ENCODE measurements at places on chromosomes 5 and 9.

DNA sequence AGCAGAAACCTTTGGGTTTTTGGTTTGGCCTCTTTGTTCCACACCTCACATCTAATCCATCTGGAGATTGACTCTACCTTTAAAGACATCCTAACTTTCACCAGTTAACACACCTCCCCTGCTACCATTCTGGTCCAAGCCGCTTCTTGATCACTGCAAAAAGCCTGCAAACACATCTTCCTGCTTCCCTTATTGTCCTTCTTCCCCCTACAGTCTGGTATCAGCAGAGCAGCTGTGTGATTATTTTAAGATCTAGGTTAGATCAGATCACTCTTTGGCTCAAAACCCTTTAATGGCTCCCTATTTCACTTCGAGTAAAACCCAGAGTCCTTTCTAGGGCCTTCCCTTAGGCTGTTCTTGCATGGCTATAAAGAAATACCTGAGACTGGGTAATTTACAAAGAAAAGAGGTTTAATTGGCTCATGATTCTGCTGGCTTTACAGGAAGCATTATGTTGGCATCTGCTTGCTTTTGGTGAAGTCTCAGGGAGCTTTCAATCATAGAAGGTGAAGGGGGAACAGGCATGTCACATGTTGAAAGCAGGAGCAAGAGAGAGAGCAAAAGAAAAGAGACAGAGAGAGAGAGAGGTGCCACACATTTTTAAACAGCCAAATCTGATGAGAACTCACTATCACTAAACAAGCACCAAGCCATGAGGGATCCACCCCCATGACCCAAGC, 1.5 kb upstream of the TEX10 start:
- H3K27me3 ChIP-seq: no peaks in the 10 kb centered on the region
- 0 out of 2 replicates have a peak, but pooled peaks cover 3% of the 10 kb centered on the region for H3K36me3 ChIP-seq
- no peak for DNase-seq

DNA sequence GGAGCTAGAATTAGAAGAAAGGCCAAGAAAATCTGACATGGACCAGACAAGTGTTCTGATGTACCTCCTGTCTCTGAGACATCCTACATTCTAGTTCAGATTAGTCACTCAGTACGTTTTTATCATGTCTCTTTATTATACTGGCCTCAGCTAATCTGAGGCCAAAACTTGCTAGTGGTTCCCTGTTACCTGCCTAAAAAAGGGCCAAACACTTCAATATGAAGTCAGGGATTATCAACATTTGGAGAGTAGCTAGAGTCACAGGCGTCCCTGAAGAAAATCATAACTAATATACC, 587.4 kb downstream of the PRELID2 start:
- no peaks in the 10 kb centered on the region for H3K36me3 ChIP-seq
- no peak for DNase-seq
- no peak overlapping the region for H3K4me3 ChIP-seq
- no peaks in the 10 kb centered on the region for H3K4me1 ChIP-seq
- H3K27ac ChIP-seq: no peak overlapping the region

- DNase-seq: peak; percentile 6
- H3K27me3 ChIP-seq: peaks cover 24% of the 10 kb centered on the region
- no peak overlapping the region for H3K4me3 ChIP-seq
- no peaks in the 10 kb centered on the region for H3K36me3 ChIP-seq
Observed at GRCh38 chr9:76459694-76460635, 983 bp downstream of the GCNT1 start.

- DNase-seq: no peak
- no peak overlapping the region for H3K27ac ChIP-seq
- H3K27me3 ChIP-seq: no peaks in the 10 kb centered on the region
Observed at GRCh38 chr5:78953092-78953800, 31.9 kb downstream of the ARSB start.

DNA sequence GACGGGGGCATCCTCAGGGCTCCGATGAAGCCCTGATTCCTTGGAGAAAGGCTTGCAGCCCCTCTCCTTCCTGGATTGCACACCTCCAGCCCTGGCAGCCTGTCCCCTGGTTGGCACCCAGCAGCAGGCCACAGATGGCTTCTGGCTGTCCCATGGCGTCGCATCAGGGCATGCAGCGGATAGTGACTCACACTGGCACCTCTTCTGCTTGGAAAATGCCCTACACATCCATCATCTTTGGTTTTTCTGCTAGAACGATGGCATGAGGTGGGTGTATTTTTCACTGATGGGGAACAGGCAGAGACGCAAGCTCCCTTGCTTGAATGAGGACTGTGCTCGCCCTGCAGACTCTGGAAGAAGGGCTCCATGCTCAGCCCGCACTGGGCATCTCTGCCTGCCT, 23.2 kb upstream of the IER5L start:
- H3K36me3 ChIP-seq: no peaks in the 10 kb centered on the region
- H3K27ac ChIP-seq: no peak overlapping the region
- no peaks in the 10 kb centered on the region for H3K27me3 ChIP-seq
- H3K4me3 ChIP-seq: no peak overlapping the region
- DNase-seq: no peak

GRCh38 chr5:65307931-65308330, 173.8 kb downstream of the ADAMTS6 start:
- no peaks in the 10 kb centered on the region for H3K27me3 ChIP-seq
- no peaks in the 10 kb centered on the region for H3K4me1 ChIP-seq
- no peaks in the 10 kb centered on the region for H3K36me3 ChIP-seq
- H3K4me3 ChIP-seq: no peak overlapping the region
- no peak for DNase-seq
- H3K27ac ChIP-seq: no peak overlapping the region

GRCh38 chr9:23621188-23621587, 204.9 kb downstream of the ELAVL2 start:
- H3K36me3 ChIP-seq: no peaks in the 10 kb centered on the region
- H3K4me1 ChIP-seq: no peaks in the 10 kb centered on the region
- DNase-seq: no peak
- no peak overlapping the region for H3K27ac ChIP-seq

- no peak overlapping the region for H3K4me3 ChIP-seq
- no peaks in the 10 kb centered on the region for H3K4me1 ChIP-seq
- H3K36me3 ChIP-seq: no peaks in the 10 kb centered on the region
- H3K27ac ChIP-seq: no peak overlapping the region
Observed at GRCh38 chr9:109852556-109852955, 72.6 kb downstream of the PALM2AKAP2 start.

- DNase-seq: no peak
- H3K27me3 ChIP-seq: peaks cover 4% of the 10 kb centered on the region
- H3K4me1 ChIP-seq: no peaks in the 10 kb centered on the region
- no peak overlapping the region for H3K4me3 ChIP-seq
- no peaks in the 10 kb centered on the region for H3K36me3 ChIP-seq
Observed at GRCh38 chr5:74127381-74128320, 501.7 kb downstream of the ARHGEF28 start.

DNA sequence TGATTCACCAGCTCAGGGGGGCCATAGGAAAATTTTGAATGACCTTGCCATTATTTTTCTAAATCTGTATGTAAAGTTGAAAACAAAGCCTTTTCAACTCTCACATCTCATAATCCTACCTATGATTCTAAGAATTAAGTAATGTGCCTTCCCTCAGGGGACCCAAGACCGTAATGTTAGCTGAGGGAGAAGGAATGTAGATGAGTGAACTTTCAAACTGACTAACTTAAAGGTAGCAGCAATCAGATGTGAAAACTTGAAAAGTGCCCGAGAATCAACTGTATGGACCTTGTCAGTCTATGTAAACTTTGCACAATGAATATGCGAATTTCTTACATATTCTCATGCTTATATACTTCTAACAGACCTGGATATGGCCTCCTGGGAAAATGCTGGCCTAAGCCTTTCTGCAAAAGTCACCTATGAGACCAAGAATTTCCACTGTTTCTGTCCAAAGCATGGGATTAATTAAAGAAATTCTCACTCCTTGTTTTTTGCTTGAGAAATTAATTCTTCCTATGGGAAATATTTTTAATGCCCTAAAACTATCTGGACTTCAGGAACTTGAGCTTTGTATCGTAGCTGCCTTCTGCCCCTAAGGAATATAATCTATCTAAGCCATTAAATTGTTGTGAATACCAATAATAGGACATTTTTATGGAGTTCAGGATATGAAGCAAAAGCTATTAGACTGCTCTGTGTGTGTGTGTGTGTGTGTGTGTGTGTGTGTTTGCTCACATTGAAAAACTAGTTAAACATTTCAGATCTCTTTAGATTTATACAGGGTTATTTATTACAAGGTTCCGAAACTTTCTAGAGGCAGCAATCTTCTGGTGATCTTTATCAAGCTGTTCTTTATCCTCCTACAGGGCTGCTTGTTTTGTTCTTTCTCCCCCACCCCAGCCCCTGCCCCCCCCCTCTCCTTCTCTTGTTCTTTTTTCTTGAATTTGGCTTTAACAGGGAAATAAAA, 169.1 kb upstream of the CLINT1 start:
- H3K27ac ChIP-seq: no peak overlapping the region
- H3K4me1 ChIP-seq: no peaks in the 10 kb centered on the region
- H3K27me3 ChIP-seq: no peaks in the 10 kb centered on the region
- no peak for DNase-seq

DNA sequence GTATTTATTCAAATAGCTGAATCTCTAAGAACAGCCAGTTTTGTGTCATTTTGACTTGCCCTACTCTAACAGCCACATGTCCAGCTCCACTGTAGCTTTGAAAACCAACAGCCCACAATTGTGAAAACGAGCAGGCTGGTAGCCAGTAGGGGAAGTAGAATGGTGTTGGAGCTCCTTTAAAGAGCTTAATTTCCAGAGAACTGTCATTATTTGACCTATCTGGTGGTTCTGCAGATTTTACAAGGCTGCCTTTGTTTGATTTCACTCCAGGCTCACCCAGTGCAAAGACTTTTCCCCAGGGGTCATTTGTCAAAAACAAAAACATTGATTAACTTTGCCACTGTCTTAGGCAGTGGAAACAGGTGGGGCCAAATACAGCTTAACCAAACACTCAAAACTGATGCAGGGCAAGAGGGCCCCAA, 3.2 kb upstream of the PJA2 start:
- no peak for DNase-seq
- no peak overlapping the region for H3K27ac ChIP-seq
- H3K4me3 ChIP-seq: no peak overlapping the region
- H3K36me3 ChIP-seq: no peaks in the 10 kb centered on the region

- peaks cover 10% of the 10 kb centered on the region for H3K4me1 ChIP-seq
- no peak for DNase-seq
- H3K27ac ChIP-seq: no peak overlapping the region
- H3K4me3 ChIP-seq: no peak overlapping the region
- peaks cover 13% of the 10 kb centered on the region for H3K27me3 ChIP-seq
Observed at GRCh38 chr5:16612007-16612406, 4.8 kb downstream of the RETREG1 start.

DNA sequence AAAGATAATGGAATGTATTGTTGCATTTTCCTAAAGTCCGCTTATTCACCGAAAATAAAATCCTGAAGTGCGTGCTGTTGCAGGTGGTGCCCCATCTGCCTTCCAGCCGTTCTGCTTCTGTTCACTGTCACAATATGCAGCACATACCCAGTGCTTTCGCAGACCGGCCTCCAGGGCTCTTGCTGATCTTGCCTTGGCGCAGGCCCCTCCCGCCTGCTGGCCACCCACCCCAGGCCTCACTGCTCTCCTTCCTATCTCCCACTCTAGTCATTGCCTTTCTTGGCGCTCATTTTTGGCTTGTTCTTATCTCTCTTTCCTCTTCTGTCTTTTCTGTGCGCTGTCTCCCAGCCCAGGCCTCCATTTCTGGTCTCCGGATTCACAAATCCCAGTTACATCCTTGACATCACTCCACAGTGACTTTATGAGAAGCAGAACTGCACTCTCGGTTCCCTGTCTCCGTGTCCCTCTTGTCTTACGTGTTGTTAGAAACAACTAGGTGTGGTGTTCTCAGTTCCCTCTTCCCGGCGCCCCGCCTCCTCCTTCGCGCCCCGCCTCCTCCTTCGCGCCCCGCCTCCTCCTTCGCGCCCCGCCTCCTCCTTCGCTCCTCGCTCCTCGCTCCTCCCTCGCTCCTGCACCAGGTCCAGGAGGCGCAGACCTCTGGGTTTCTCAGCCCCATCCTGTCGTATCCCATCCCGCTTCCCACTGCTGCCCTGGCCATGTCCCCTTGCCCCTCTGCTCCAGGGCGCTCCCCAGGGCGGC, 201.7 kb upstream of the OTULINL start:
- H3K27me3 ChIP-seq: no peaks in the 10 kb centered on the region
- no peaks in the 10 kb centered on the region for H3K36me3 ChIP-seq
- DNase-seq: no peak
- no peaks in the 10 kb centered on the region for H3K4me1 ChIP-seq

DNA sequence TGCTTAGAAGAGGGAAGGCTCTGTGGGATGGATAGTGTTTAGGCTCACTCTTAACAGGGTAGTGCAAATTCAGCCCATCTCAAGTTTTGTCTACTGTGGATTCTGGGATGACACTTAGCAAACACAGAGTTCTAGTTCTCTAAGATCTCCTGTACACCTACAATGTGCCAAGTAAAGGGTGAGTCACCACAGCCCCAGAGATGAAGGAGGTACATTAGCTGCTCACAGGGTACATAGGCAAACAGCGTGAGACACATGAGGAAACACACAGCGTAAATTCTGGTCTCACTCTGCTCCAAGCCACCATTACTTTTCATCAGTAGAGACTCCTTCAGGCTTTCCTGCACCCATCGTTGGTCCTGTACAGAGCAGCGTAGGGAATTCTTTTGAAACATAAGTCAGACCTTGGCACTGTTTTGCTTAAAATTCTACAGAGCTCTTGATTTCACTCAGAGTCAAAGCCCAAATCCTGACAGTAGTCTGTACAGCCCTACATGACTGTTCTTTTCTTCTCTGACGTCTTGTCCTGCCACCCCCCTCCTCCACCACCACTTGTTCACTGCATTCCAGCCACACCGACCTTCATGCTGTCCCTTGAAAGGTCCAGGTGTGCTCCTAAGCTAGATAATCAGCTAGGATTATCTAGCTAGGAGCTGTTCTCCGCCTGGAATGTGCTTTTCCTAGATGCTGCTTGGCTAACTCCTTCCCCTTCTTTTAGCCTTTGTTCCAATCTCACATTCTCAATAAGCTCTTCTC, 8.7 kb downstream of the ASTN2 start:
- no peak overlapping the region for H3K4me3 ChIP-seq
- no peaks in the 10 kb centered on the region for H3K36me3 ChIP-seq
- no peak for DNase-seq
- H3K27me3 ChIP-seq: no peaks in the 10 kb centered on the region

- no peak overlapping the region for H3K4me3 ChIP-seq
- DNase-seq: no peak
- no peaks in the 10 kb centered on the region for H3K27me3 ChIP-seq
- H3K27ac ChIP-seq: no peak overlapping the region
- no peaks in the 10 kb centered on the region for H3K36me3 ChIP-seq
Observed at GRCh38 chr5:98482321-98483300, 290.9 kb upstream of the RGMB start.

- no peak overlapping the region for H3K27ac ChIP-seq
- no peak overlapping the region for H3K4me3 ChIP-seq
- no peaks in the 10 kb centered on the region for H3K36me3 ChIP-seq
Observed at GRCh38 chr5:158698023-158698639, 401.6 kb downstream of the EBF1 start.

GRCh38 chr5:664343-664993, 28.7 kb downstream of the TPPP start:
- DNase-seq: no peak
- peaks cover 76% of the 10 kb centered on the region for H3K36me3 ChIP-seq
- H3K27me3 ChIP-seq: no peaks in the 10 kb centered on the region
- H3K27ac ChIP-seq: no peak overlapping the region

GRCh38 chr5:119280380-119280779, 75.4 kb upstream of the TNFAIP8 start:
- H3K4me1 ChIP-seq: peaks cover 100% of the 10 kb centered on the region
- H3K4me3 ChIP-seq: no peak overlapping the region
- H3K27me3 ChIP-seq: no peaks in the 10 kb centered on the region
- no peak for DNase-seq

GRCh38 chr9:130232899-130233586, 32.5 kb upstream of the HMCN2 start:
- H3K4me1 ChIP-seq: peaks cover 4% of the 10 kb centered on the region
- no peaks in the 10 kb centered on the region for H3K36me3 ChIP-seq
- H3K27me3 ChIP-seq: no peaks in the 10 kb centered on the region
- no peak overlapping the region for H3K4me3 ChIP-seq
- no peak for DNase-seq
- H3K27ac ChIP-seq: no peak overlapping the region
